ENCODE measurements at places on chromosomes 1 and 21.

- no peak for DNase-seq
Measured at GRCh38 chr1:48560116-48560515, 88.1 kb upstream of the SPATA6 start.

DNA sequence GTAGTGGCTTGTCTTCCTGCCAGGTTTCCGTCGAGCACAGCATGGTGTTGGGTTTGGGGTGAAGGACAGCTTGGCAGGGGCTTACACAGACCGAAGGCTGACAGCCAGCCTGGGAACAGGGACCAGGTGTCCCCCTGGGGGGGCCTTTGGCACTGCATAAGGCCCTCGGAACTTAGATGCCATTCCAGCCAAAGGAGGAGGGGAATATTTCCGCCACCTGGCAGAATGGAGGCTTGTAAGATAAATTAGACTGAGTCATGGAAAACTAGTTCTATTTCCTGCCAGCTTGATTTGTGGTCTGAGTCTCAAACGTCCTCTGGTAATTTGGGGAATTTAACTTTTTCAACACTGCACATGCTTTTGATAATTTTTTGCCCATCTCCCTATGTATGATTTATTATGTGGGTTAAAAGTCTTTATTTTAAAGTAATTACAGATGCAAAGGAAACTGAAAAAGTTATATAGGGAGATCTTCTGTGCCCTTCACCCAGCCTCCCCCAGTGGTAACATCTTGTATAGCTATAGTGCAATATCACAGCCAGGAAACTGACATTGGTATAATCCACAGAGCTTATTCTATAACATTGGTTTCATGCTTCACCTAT, 11.5 kb upstream of the TMEM51 start:
- DNase-seq: no peak

GRCh38 chr1:228292609-228292911, 84.7 kb downstream of the OBSCN start:
- no peak for DNase-seq

GRCh38 chr1:201208236-201208635, 17.6 kb downstream of the IGFN1 start:
- no peak for DNase-seq

DNA sequence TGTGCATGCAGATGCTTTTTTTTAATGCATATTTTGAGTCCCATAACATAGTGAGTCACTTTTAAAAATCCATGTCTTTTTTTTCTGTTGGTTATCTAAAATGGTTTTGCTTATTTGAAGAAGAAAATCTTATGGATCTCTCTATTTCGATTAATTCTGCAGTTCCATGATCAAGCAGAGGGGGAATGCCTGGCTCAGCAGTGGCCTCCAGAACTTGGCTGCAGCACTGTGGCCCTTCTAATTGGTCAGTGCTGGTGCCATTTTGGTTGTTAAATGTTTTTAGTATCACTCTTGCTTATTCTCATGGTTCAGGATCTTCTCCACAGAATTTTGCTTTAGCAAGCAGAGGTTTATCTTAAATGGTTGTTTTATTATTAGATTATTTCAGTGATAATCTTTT, 11.2 kb downstream of the EPHX4 start:
- DNase-seq: no peak

- no peak for DNase-seq
Measured at GRCh38 chr1:55645270-55645669, 430.1 kb upstream of the USP24 start.

- no peak for DNase-seq
Measured at GRCh38 chr1:85078903-85079302, 30.6 kb upstream of the MCOLN3 start.

GRCh38 chr1:178713259-178713658, 11.8 kb upstream of the RALGPS2 start:
- no peak for DNase-seq
